Stimulated activated CD4-positive, alpha-beta T cell treated with anti-CD3 and anti-CD28 coated beads, Interleukin-1b, Interleukin-23, amount 100 ng/mL, for 4 hours (primary cell): ENCODE measurements at places on chromosomes 16 and 17.
A peak's percentile ranks its signal among the peaks of the same experiment; 100 is the strongest.

DNA sequence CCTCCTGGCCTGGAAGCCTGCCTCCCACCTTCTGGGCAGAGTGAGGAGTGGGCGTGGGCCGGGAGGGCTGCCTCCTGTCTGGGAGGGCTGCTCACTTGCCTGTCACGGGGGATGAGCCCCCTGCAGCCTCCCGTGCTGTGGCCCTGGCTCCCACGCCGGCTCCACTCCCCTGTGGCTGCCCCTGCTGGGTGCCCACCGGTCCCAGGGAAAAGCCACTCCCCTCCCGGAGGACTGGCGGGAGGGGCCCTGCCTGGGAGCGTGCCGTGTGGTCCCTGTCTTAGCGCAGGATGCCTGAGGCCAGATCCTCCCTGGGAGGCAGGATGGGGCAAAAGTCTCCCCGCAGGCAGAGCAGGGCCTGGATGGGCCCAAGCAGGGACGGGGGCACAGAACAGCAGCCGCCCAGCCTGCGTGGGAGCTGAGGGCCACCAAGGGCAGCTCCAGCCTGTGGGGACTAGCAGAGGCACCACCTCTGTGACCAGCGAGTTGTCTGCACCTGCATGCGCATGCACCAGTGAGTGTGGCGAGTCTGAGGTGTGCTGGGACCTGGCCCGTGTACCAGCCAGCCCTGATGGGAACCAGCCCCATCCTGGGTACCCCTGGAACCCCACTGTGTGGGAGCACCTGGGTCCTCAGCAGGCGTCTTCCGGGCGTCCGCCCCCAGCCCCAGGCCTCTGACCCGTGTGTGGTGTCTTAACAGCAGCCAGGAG is 339.9 kb downstream of the SEC14L1 start:
- no peak for DNase-seq

- DNase-seq: peak; percentile 81
Measured at GRCh38 chr16:57519796-57520360, 16.5 kb downstream of the CCDC102A start.

DNA sequence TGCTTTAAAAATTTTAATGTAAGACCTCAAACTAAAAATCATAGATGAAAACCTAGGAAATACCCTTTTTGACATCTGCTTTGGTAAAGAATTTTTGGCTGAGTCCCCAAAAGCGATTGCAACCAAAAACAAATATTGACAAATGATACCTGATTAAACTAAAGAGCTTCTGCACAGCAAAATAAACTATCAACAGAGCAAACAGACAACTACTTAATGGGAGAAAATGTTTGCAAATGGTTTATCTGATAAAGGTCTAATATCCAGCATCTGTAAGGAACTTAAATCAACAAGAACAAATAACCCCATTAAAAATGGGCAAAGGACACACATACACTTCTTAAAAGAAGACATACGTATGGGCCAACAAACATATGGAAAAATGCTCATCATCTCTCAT is 242.5 kb downstream of the BCAS3 start:
- no peak for DNase-seq

- no peak for DNase-seq
Measured at GRCh38 chr17:8062807-8063483, 24.1 kb downstream of the ALOX15B start.

- DNase-seq: no peak
Measured at GRCh38 chr16:19578378-19578971, 23.0 kb downstream of the VPS35L start.

DNA sequence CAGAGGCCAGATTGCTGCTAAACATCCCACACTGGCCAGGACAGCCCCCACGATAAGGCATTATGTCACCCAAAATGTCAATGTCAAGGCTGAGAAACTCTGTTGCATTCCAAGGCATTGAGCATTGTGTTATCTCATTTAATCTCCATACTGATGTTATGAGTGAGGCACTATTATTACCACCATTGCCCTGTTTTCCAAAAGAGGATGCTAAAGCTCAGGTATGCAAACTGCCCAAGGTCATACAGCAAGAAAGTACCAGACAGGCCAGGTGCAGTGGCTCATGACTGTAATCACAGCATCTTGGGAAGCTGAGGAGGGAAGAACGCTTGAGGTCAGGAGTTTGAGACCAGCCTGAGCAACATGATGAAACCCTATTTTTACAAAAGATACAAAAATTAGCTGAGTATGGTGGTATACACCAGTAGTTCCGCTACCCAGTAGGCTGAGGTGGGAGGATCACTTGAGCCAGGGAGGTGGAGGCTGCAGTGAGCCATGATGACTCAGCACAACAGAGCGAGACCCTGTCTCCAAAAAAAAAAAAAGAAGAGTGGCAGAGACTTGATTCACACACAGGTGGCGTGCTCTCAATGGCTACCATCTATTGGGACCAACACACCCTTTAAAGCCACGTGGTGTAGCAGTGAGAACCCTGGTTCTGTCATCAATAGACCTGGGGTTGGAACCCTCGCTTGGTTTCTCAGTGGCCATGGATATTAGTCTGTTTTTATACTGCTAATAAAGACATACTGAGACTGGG is 58.8 kb upstream of the GRIN2A start:
- no peak for DNase-seq

DNA sequence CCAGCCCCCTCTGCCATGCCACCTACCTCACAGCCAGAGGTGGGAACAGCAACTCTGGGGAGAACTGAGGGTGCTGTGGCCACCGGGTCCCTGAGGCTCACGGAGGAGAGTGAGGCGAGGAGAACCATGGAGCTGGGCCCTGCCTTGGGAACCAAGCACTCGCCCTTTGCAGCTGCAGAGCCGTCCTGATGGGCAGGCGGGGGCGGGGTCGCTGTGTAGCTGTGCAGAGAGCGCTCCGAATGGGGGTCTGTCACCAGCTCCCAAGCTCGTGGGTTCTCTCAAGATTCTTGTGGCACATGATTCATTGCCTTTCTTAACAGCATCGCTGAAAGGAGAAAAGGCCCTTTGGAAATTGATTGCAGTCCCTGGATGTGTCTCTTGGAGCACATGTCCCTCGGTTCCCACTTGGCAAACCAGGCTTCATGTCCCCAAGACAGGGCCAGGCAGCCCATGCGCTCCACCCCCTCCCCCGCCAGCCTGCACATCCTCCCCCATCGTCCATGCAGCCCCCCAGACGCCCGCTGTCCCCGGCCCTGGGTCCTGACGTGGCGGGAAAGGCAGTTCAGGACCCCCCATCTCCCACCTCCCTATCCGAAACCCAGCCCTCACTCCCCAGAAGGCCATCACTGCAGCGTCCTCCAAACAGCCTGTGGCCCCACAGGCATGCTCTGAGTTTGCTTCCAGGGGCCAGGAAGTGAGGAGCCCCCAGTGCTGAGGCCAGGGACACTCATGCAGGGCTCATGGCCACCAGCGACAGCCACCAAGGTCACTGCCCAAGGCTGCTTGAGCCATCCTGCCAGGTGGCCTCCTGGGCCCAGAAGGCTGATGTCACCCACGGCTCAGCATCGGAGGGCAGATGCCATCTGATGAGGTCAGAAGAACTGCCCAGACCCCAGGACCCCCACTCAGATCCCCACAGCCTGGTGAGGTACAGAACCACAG is 20.6 kb upstream of the CHMP6 start:
- no peak for DNase-seq

DNA sequence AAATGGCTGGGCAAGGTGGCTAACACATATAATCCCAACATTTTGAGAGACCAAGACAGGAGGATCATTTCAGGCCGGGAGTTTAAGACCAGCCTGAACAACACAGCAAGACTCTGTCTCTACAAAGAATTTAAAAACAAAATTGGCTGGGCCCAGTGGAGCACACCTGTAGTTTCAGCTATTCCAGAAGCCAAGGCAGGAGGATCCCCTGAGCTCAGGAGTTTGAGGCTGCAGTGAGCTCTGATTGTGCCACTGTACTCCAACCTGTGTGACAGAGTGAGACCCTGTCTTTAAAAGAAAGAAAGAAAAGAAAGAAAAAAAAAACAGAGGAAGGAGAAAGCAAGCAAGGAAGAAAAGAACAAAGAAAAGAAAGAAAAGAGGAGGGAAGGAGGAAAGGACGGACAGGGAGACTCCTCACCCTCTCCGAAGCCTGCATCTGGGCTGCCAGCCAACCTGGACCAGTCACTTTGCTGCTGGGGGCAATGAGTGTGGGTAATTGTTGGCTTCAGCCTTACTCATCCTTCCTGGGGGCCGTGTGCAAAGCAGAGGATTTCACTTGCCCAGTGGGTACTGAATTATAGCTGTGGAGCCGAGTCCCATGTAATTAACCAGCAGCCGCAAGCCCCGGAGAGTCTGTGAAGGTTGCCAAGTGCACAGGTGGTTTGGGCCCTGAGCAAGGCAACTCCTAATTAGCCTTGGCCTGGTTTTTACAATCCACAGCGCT is 6.7 kb upstream of the MT4 start:
- DNase-seq: no peak

DNA sequence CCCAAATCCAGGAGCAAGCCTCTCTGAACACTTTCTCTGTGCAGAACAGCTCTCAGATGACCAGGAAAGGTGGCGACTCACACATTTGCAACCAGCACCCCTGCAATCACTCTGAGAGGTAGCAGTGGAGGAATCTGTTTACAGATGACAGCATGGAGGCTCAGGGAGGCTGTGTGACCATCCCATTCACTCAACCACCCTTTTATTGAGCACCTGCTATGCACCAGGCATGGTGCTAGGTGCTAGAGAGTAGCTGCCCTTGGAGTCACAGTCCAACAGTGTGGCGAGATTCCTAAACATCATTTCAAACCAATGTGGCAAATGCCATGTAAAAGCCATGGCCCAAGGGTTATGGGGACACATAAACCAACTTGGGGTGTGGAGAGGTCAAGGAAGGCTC is 1.5 kb upstream of the ITGB4 start:
- no peak for DNase-seq

DNA sequence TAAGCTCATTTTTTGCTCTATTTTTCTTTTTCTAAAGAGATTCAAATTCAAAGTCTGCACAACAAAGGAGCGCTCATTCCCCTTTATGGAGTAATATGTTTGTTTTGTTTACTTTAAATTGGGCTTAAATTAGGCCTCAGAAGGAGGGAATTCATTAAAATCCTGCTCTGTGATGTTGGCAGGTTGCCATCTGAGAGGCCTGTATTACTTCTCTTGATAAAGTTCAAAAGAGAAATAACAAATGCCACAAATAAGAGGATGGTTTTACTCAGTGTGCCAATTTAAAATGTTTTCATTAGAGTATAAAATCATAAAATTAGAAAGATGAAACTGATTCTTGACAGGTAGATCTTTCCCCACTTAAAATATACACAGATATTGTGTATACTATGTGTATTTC is 54.5 kb upstream of the HLF start:
- DNase-seq: no peak

DNA sequence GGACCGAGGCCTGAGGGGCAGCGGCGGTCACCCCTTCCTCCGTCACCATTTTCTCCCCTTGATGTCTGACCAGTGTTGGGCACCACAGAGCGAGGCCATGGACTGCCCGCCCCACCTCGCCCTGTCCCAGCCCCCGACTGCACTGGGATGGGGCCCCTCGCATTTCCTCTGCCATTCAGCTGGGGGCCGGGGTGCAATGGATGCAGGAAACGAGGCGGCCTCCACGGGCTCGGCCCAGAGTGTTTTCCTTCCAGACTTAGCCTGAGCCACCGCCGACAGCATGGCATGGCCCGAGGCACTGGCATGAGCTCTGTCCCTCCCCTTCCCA is 44.6 kb upstream of the ZC3H18 start:
- no peak for DNase-seq

DNA sequence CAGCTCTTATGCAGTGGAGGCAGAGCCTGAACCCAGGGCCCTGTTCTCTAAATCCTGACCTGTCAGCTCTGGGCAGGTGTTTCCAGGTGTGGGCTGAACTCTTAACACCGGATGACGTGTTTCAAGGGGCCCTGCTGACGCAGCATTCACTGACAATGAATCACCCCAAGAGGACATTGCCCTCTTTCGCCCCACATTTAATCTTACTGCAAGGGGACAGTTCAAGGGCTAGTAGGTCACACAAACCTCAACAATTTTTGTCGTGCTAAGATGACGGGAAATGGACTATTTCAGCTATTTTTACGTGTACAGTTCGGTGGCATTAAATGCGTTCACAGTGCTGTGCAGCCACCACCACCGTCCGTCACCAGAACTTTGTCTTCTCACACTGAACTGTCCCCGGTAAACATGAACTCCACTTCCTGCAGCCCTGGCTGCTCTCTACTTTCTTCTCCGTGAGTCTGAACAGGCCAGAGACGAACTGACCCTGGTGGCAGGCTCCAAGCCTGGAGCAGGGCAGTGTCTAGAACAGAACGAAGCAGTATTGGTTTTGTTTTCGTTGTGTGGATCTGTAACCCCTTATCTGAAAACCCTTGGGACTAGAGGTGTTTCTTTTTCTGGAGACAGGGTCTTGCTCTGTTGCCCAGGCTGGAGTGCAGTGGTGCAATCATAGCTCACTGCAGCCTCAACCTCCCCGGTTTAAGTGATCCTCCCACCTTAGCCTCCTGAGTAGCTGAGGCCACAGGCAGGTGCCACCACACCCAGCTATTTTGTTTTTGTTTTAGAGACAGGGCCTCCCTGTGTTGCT is 88.4 kb upstream of the CIBAR2 start:
- DNase-seq: no peak

- no peak for DNase-seq
Measured at GRCh38 chr17:28306954-28307401, 12.0 kb upstream of the TMEM97 start.

DNA sequence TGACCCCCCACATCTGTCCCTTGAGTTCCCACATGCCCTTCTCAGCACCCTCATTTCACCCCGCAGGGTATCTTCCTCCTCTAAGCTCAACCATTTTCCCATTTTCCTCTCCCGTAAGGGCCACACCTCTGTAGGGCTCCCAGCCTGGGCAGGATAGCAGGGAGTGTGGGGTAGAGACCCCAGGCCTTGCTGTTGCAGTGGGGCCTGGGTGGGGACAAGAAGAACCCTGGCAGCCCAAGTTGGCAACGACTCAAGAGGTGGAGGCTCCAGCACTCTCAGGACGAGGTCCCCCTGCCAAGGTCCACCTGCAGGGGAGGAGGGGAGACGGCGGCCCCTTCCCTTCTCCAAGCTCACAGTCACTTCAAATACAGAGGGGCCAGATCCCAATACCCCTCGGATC is 2.0 kb upstream of the TMEM92 start:
- DNase-seq: no peak

DNA sequence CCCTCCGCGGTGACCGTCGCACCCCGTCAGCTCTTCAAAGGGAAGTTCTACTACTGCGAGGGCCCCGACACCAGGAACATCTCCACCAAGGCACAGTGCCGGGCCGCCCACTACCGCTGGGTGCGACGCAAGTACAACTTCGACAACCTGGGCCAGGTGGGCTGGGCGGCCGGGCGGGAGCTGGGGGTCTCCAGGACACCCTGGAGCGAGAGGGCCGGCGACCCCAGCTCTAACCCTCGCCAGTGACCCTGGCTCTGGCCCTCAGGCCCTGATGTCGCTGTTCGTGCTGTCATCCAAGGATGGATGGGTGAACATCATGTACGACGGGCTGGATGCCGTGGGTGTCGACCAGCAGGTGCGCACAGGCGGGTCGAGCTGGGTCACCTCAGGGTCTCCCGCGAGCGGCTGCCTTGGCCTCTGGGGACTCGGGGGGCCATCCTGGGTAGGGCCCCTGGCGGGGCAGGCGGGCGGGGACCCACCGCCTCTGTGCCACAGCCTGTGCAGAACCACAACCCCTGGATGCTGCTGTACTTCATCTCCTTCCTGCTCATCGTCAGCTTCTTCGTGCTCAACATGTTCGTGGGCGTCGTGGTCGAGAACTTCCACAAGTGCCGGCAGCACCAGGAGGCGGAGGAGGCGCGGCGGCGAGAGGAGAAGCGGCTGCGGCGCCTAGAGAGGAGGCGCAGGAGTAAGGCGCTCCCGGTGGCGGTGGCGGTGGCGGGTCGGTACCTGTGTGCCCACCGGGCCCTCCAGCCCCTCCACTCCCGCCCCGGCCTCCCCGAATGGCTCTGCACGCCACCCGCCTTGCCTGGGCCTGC is 13.4 kb downstream of the TPSG1 start:
- DNase-seq: no peak

- peak; percentile 46 for DNase-seq
Measured at GRCh38 chr17:82241183-82241925, 12.5 kb downstream of the SLC16A3 start.
